ENCODE measurements at places on chromosomes 3 and 15.
A peak's percentile ranks its signal among the peaks of the same experiment; 100 is the strongest.

GRCh38 chr15:20356911-20357480 is 184.6 kb downstream of the GOLGA6L6 start:
- no peak for DNase-seq

- DNase-seq, result no peak
Observed at GRCh38 chr3:18725668-18726407, 300.7 kb upstream of the SATB1 start.

DNA sequence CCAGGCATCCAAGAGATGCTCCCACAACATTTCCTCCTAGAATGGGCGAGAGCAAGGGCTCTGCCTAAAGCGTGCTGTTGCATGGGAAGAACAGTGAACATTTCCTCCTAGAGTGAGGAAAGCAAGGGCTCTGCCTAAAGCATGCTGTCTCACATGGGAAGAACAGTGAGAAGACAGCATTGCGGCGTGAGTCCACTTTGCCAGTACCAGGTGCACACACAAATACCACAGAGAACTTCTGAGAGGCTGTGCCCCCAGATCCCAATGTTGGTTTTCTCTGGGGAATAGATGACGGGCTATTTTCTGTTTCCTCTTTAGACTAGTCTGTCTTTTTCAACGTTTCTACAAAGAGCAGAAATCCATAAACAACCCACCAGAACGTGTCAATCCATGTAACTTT is 142.9 kb downstream of the LRRK1 start:
- no peak for DNase-seq

DNA sequence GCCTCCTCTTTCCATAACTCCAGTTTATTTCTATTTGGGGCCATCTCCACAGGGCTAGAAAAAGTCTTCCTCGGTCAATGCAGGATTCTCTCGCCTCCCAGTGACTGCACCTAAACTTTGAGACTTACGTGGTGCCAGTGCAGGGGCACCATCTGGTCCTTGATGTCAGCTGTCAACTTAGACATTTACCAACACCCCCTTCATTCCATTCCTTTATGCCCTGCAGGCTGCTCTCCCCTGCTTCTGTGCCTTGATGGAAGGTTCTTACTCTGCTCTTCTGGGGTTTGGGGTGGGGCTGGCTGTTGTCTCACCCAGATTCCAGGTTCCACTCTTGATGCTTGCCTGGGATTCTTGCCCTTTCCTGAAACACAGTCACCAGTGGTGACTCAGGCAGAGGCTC is 101.8 kb downstream of the ST8SIA2 start:
- no peak for DNase-seq

DNA sequence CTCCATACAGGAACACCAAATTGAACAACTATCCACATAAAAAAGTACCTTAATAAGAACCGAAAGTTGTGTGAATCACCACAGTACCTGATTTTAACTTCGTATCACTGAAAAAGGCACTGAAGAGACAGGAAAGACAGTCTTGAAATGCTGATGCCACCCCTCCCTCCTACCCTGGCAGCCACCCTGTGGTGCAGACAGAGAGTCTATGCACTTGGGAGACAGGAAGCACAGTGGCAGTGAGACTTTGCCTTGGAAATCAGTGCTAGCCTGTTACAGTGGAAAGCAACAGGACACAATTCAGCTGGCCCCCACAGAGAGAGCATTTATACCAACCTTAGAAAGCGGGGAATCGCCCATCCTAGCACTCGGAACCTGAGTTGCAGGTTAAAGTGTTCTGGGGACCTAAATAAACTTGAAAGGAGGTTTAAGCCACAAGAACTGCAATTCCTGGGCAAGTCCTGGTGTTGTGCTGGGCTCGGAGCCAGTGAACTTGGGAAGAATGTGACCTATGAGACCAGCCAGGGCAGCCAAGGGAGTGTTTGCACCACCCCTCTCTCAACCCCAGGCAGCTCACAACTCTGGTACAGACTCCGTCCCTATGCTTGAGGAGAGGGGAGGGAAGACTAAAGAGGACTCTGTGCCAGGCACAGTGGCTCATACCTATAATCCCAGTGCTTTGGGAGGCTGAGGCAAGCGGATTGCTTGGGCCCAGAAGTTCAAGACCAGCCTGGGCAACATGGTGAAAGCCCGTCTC is 240.1 kb downstream of the ISL2 start:
- peak; percentile 3 for DNase-seq

DNA sequence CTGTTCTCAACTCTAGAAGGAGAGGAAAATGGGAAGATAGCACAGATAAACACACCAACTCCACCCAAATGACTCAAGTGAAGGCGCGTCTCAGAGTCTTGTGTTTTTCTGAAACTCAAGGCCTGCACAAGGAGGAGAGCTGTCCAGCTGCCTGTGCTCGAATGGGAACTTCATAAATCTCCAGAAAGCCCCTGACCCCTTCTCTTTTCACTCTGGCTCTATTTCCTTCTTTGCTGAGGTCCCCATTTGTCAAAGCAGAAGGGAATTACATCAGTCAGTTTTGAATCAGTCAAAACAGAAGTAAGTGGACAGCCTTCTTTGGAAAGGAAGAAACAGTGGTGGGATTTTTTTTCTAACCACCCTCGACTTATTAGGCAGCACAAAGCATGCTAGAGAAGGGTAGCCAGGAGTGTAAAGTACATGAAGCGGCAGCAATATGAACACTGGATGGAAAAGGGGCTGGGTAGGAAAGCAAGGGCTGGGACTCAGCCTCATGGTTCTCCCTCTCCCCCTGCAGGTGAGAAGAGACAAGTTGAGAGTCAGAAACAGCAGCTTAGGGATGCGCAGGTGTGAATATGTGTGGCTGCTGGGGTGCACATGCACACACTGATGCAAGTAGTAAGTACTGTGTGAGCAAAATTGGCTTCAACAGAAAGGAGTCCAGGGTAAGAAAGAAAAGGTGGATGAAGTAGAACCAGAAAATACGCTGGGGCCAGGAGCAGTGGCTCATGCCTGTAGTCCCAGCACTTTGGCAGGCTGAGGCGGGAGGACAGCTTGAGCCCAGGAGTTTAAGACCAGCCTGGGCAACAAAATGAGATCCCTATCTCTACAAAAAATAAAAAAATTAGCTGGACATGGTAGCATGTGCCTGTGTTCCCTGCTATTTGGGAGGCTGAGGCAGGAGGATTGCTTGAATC is 36.6 kb upstream of the MAGEF1 start:
- DNase-seq, result no peak

DNA sequence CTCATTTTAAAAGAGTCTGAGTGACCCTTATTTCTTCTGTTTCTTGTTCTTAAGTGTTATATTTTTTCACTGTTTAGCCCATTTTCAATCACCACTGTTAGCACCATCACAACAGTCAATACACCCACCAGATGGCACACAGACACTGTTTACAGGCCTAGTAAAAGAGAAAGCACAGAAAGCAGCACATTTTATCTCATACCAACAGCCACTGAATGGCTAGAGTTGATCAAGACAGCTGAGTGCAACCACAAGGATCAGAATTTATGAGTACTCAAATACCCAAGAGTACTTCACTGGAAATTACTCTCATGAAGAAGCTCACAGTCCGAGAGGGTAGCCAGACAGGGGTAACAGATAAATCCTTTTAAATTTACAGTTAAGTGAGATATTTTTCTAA is 127.0 kb downstream of the TFDP2 start:
- no peak for DNase-seq

DNA sequence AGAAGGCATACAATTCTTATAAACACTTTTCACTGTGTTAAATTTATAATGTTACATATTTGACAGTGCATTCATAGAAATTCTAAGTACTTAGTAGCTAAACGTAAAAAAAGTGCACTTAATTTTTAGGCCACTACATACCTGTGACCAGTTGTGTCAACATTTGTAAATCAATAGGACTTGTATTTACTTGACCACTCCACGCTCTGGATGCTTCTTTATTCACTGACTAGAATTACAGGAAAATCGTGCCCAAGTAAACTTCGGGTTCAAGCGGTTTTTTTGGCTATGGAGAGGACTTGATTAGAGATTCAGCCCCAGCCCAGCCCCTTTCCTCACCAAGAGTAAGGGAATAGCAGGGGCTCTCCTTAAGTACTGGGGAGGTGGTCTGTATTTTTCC is 21.8 kb downstream of the WDR53 start:
- no peak for DNase-seq

GRCh38 chr3:54936561-54936960 is 8.7 kb upstream of the LRTM1 start:
- DNase-seq, result no peak

GRCh38 chr3:63624941-63625560 is 27.4 kb upstream of the SNTN start:
- no peak for DNase-seq

DNA sequence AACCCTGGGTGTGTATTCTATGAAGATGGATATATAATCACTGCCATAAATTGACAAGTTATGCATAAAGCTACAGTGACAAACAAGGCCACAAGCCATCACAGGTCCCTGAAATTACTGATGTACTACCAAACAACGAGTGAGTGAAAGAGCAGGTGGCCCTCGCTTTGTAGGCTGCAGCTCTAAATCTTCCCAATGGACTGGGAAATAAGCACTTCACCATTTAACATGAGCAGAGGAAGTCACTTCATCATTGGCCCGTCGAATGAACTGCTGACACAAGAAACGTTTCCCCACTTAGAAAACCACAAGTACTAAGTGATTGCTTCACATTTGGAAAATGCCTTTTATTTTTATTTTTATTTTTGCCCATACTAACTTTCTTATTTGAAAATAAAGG is 218.0 kb downstream of the ZNF385D start:
- no peak for DNase-seq

DNA sequence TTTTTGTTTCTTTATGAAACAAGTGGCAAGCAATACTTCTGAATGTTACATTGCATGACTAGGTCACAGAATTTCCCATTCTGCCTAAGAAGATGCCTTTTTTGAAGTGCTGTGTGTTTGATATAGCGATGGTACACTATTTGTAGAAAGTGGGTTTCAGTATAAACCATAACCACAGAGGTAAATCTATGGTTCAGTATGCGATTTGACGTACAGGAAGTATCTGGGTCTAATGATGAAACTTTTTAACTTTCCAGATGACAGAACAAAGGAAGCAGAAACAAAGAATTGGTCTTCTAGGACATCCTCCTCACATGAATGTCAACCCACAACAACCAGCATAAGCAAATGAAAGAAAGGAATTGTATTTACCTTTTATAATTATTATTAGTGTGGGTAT is 133.4 kb upstream of the BHLHE40 start:
- DNase-seq, result no peak

DNA sequence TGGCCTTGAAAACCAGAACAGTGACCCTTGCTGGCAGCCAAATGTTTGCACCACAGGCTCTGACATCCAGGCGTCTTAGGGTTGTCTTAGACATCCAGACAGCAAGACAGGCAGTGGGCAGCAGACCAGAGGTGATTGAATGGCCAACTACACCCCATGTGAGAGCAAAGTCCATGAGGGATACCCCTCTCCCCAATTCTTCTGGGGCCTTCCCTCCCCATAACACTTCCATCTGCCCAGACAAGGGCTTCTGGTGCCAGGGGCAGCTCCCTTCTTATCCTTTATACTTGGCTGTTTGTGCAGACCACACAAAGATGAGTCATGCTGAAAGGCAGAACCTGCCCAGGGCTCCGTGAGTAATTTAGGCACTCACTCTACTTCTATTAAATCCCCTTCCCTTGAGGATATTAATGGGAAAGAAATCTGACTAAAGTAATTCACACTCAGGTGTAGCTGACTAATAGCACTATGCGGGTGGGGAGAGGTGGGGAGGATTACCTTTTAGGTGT is 257.9 kb downstream of the UACA start:
- no peak for DNase-seq

DNA sequence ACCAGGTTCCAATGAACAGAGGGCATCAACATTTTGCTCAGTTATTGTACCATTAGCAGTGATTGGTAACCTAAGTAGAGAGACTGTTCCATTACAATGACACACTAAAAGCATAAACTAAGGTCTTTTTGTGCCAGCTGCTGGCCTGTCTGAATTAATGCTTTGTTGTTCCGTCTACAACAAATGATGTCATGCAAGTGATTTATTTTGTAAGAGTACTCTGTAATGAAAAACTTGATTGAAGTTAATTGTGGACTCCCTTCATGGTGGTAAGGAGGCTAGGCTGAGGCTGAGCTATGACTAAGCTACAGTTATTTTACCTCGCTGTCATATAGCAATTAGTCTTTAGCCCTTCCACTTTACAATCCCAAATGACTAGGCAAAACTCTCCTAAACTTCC is 23.2 kb downstream of the RCN2 start:
- DNase-seq, result no peak

- DNase-seq, result no peak
Observed at GRCh38 chr3:113147681-113148261, 63.6 kb upstream of the BOC start.

DNA sequence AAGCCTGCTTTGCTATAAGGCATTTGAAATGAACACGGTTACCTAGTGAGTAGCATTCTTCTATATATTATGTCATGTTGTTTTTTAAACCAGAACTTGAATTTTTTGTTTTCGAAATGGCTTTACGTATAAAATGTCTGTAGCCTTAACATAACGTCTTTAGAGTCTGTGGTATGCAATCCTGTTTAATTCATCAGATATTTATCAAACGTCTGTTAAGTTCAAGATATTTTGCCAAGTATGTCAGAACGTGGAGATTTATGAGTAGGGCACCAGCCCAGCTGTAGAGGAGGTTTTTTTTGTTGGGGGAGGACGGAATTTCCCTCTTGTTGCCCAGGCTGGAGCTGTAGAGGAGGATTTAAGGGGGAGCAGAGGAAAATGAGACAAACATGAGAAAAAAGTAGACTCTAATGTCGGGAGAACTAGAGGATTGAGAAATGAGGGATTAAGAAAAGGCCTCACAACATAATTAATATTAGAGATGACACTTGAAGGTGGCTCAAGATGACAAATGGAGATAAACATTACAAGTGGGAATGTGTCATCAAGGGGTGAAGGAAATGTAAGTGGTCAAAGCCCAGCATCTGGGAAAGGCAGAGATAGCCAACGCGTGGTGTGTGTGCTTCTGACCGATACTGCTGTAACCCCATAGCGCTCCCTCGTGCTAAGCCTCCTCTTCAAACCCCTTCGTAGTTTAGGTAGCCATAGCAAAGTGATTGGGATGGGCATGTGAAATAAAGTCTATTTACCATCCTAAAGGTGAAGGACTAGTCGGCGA is 154.0 kb upstream of the GOLGA6L4 start:
- no peak for DNase-seq

DNA sequence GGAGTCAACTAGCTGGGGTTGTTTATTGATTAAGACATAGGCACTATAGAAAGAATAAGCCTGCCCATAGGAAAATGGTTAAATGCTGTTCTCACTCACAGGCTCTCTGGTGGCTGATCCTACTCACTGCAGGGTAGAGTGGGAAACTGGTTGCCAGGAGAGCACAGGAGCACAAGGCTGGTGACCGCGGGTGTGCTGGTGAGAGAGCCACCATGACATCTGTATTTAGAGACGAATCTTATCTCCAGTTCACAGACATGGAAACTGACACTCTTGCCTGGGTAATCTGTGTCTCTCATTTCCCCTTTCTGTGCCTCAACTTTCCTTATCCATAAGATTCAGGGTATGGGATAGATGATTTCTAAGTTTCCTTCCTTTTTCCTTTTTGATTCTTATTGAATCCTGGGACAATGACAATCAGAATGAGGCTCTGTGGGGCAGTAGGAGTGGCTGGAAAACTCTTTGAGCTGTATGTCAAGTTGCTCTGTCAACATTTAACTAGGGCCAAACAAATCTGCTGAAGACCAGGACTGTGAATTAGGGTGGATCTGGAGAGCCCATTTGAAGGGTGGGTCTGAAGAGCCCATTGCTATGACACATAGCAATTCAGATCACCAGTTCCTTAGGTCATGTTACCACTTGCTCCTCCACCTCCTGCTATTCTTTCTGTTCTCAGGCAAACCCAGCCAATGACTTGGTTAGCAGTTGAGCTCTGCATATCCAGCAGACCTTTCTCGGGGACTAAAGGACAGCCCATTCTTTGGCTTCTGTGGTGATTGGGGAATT is 286.1 kb upstream of the TBL1XR1 start:
- DNase-seq, result no peak

- no peak for DNase-seq
Observed at GRCh38 chr15:89783111-89783860, 7.2 kb downstream of the MESP2 start.

All from hypothalamus (tissue), 51 donors.